ENCODE measurements at places on chromosomes 6 and 20. TPM values are rescaled to one million over a fixed set of nuclear protein-coding genes. Genes with fewer than 3 reads are reported as not detected.

DNA sequence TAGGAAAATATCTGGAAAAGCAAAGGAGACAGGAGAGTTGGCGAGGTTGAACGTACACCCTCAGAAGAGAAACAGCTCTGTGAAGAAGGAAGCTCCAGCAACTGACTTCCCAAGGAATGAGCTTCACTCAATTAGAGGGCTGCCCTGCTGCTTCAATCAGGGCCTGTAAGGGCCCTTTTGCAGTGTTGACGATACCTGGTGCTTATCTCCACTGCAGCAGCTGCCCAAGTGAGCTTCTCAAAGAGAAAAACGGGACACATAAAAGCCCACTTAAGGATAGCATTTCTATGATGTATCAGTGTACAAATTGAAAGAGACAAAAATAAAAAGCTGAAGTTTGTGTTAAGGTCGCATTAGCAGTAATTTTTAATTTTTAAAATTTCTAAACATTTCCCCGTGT is 16.4 kb downstream of the SEC63 start:
- H3K36me3 ChIP-seq = no peaks in the 10 kb centered on the region
- H3K27ac ChIP-seq = peak overlapping the region; percentile 31
- no peaks in the 10 kb centered on the region for H3K27me3 ChIP-seq
- peaks cover 34% of the 10 kb centered on the region for H3K4me1 ChIP-seq
- no peak for DNase-seq

DNA sequence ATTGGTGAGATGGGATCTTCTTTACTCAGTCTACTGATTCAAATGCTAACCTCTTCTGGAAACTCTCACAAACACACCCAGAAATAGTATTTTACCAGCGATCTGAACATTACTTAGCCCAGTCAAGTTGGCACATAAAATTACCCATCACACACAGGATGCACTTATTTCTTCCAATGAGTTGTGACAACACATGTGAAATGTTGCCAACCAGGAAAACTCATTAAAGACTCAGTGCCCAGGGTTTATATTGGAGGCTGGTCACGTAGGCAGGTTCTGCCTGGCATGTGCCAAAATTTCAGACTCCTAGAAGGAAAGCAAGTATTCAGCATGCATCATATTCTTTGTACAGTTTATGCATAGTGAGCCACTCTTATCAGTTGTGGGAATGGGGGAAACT is 443.3 kb downstream of the EPM2A start:
- H3K4me3 ChIP-seq = no peak overlapping the region
- H3K27me3 ChIP-seq = no peaks in the 10 kb centered on the region
- H3K4me1 ChIP-seq = no peaks in the 10 kb centered on the region
- DNase-seq = no peak

DNA sequence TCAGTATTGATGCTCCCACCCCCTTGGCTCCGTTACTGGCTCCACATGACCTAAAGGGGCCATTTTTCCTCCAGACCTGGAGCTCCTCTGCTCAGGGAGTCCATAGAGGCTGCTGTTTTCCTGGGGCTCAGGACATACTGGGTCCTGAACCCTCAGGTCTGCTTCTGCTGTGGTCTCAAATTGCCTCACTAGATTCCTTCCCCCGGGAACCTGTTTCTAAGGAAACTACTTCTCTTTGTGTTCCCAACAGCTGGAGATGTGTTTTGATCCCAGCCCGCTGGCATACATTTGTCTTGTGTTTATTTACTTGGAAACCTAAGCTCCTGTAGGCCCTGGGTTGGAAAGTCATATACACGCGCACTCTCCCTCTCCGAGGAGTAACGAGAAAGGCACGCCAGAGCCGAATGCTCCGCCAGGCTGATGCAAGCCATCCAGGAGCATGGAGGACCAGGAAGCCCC is 222.8 kb downstream of the UST start:
- peaks cover 15% of the 10 kb centered on the region for H3K4me1 ChIP-seq
- DNase-seq = no peak
- no peak overlapping the region for H3K4me3 ChIP-seq
- no peak overlapping the region for H3K27ac ChIP-seq

- H3K27ac ChIP-seq = no peak overlapping the region
- no peak for DNase-seq
- H3K27me3 ChIP-seq = no peaks in the 10 kb centered on the region
- H3K4me1 ChIP-seq = no peaks in the 10 kb centered on the region
Measured at GRCh38 chr6:89122625-89123024, 4.8 kb upstream of the SRSF12 start.

- no peak overlapping the region for H3K27ac ChIP-seq
- no peak overlapping the region for H3K4me3 ChIP-seq
- DNase-seq = no peak
- H3K27me3 ChIP-seq = peaks cover 4% of the 10 kb centered on the region
- no peaks in the 10 kb centered on the region for H3K36me3 ChIP-seq
Measured at GRCh38 chr20:56766528-56766927, 137.4 kb downstream of the TFAP2C start.

MAS1 gene
- under 0.01 TPM for polyA plus RNA-seq

FAM209B gene
- polyA plus RNA-seq = not detected

GUCA1A gene
- polyA plus RNA-seq = not detected
